ENCODE measurements at places on chromosomes 2 and 18.

DNA sequence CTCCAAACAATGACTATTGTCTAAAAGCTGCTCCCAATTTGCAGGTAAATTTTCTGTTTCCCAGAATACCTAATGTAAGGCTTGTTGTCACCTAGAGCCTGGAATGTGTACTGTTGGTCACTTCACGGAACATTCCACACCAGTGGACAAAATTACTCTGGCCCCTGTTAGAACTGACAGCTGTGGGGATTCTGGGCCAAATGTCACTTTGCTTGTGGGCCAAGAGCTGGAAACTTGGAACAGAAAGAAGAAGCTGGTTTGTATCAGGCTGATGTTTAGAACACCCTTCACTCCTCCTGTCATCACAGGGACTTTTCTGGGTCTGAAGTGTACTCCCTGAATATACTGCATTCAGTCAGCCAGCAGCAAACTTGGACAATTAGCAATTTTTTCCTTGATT, 495.6 kb upstream of the SYT4 start:
- DNase-seq: no peak

- DNase-seq: no peak
Measured at GRCh38 chr2:127051116-127052056, 55.6 kb downstream of the BIN1 start.

- no peak for DNase-seq
Measured at GRCh38 chr2:233829193-233830110, 24.9 kb downstream of the HJURP start.

- no peak for DNase-seq
Measured at GRCh38 chr2:55159037-55159651, 72.9 kb downstream of the CLHC1 start.

- DNase-seq: no peak
Measured at GRCh38 chr2:65574993-65575392, 142.6 kb upstream of the SPRED2 start.

DNA sequence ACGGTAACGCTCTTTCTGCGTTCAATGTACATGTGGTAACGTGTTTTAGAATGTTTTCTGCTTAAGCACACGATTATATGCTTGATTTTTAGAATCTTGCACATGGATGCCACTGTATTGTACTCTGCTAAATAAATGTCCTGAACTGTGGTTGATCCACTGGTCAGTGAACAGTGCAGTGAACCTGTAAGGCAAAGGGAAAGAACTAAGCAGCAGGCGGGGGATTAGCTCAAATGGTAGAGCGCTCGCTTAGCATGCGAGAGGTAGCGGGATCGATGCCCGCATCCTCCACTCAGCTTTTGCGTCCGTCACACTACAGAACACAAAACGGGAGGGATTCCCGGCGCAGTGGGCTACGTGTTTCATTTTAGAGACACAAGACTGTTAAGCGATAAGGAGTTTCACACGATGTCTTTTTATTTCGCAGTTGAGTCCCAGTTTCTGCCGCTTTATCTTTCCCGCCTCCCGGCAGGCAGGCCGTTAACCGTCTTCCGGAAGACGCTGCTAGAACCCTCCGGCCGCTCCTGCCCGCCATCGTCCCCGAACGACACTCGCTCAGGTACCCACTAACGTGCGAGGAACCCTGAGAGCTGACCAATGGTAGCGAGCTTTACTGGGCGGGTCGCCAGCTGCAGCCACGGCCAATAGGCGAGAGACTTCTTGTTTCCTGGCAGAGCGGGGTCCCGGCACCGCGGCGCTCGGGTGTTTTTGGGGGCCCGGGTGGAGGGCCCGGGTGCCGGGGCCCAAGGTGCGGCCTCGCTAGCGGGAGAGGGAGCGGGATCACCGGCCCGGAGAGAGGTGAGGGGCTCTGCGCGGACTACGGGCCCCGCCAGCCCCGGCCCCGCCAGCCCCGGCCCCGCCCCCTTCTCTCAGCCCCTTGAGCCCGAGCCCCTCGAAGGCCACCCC, at the start of gene AGBL5:
AGBL5 (plus strand) TSS at position 673 of the 906 bp plus-strand sequence. CDS start 1,291 bp downstream, outside the sequence.
- DNase-seq: peak; percentile 95

GRCh38 chr2:215724146-215724545, 288.3 kb upstream of the FN1 start:
- no peak for DNase-seq

GRCh38 chr2:208608122-208608835, 201.7 kb downstream of the PTH2R start:
- DNase-seq: no peak

DNA sequence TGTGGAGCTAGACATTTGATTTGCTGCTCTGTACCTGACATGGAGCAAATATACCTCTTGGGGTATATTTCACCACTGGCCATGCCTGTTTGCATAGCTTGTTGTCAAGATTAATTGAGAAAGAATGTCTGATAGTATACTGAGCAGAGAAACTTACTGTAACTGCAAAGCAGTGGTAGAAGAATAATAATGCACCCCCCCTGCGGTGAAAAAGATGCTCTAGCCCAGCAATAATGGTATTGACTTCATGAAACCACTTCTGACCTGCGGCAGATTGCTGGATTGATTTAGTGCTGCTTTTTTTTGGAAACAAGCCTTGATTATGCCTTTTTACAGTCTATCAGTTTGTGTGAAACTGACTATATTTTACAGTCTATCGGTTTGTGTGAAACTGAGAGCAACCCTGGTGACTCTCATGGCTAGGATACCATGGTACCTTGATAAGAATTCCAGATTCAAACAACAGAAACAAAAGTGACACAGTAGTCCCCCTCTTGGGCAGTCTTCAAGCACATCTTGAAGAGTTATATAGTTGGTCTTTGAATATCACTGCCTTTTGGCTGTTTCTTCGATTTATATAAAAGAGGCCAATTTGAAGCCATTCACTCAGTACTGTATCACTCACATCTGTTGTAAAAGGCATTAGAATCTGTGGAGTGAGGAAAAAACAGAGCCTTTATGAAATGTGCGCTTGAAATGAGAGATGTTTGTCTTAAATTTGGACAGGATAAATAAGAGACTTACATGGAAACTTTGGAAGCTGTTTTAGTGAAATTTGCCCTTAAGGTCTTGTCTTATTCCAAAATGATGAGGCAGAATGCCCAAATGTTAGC, 102.5 kb downstream of the FMNL2 start:
- DNase-seq: no peak

- no peak for DNase-seq
Measured at GRCh38 chr18:62829936-62830335, 114.6 kb downstream of the PHLPP1 start.

- no peak for DNase-seq
Measured at GRCh38 chr2:85462322-85462721, 43.8 kb downstream of the SH2D6 start.

GRCh38 chr2:36351736-36352349, 3.7 kb upstream of the CRIM1 start:
- peak; percentile 35 for DNase-seq

DNA sequence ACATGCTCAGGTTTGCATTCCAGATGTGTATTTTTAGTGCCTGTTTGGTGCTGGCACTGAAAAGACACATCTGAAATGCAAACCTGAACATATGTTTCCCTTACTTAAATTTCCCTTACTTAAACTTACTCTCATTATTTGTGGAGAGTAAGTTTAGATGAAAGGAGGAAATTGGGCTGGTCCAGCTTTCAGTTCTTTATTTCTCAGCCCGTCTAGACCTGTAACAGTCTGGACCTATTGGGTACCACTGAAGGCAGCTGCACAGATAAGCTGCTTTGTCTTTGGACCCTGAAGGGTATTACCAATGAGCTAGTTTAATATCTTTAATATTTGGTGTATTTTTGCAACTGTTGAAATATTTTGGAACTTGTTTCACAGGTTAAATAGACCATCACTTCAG, 17.0 kb upstream of the DSG3 start:
- DNase-seq: no peak

- no peak for DNase-seq
Measured at GRCh38 chr2:14975381-14975780, 342.9 kb downstream of the LRATD1 start.

DNA sequence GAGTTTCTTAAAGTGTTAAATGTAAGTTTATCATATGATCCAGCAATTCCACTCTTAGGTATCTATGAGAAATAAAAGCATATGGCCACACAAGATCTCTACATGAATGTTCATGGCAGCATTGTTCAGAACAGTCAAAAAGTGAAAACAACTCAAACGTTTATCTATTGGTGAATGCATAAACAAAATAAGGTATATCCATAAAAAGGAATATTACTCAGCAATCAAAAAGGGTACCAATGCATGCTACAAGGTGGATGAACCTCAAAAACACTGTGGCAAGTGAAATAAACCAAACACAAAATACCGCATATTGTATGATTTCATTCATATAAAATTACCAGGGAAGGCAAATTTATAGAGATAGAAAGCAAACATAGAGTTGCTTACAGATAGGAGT, 337.6 kb downstream of the PIK3C3 start:
- no peak for DNase-seq

DNA sequence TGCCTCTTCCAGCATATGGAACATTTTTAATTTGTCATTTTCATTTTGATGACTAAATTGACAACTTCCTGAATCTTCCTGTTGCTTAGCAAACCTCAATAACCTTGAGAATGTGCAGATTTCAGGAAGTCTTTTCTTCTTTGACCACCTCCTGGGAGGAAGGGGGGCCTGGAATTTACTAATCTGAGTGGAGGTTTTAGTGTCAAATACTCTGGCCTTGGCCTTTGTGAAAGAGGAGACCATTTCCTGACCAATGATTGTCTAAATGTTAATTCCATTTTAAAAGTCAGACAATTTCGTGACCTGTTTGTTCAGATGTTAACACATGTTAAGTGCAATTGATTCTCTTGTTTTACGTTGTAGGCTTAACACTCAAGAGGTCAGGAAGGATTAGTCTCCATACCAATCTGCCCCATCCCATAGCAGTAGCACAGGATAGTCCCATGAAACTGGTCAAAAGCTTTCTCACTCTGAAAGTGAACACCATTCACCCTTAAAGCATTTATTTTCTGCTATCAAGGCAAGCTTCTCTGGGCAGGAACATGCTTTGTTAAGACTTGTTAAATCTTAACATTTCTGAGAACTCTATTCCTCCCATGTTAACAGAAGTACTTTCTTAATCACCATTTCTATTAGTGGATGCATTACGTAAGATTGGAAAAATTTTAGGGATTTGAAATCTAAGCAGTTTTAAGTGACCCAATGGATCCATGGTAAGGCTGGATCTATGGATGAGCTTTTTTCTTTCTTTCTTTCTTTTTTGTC, 219.6 kb downstream of the RND3 start:
- DNase-seq: no peak

- peak; percentile 41 for DNase-seq
Measured at GRCh38 chr2:241882091-241882625, 12.6 kb downstream of the RTP5 start.
